Stimulated activated CD4-positive, alpha-beta T cell treated with anti-CD3 and anti-CD28 coated beads, TNF-alpha, amount 100 ng/mL, for 4 hours (primary cell): ENCODE measurements at places on chromosomes 16 and 17.

DNA sequence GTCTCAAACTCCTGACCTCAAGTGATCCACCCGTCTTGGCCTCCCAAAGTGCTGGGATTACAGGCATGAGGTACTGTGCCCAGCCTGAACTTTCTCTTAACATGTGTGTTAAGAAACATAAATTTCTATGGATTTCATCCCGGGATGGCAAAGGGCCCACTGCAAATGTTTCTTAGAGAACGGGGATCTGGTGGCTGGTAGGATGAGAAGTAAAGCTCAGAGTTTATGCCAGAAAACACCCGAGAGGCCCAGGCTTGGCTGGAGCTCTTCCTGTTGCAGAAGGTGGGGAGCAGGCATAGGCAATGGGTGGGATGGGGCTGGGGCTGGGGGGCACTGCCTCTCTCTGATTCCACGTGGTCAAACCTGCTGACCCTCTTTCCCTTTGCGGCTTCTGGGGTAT is 5.6 kb upstream of the CARHSP1 start:
- no peak for DNase-seq

GRCh38 chr17:8997994-8998628 is 23.2 kb upstream of the NTN1 start:
- DNase-seq: peak; percentile 57

- DNase-seq: no peak
Observed at GRCh38 chr16:63998-64913, 8.2 kb downstream of the RHBDF1 start.

- no peak for DNase-seq
Observed at GRCh38 chr16:84911486-84912216, 91.9 kb downstream of the CRISPLD2 start.

DNA sequence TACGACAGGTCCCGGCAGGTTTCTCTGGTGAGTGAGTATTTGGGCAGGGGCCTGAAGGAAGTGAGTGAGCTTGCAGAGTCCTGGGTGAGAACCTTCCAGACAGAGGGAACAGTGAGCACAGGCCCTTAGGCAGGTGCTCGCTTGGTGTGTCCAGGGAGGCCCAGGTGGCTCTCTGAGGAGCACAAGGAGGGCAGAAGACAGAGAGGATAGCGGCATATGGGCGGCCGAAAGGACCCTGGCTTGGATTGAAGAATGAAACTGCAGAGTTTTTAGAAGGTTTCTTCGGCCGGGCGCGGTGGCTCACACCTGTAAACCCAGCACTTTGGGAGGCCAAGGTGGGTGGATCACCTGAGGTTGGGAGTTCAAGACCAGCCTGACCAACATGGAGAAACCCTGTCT is 6.7 kb downstream of the DRG2 start:
- DNase-seq: no peak

DNA sequence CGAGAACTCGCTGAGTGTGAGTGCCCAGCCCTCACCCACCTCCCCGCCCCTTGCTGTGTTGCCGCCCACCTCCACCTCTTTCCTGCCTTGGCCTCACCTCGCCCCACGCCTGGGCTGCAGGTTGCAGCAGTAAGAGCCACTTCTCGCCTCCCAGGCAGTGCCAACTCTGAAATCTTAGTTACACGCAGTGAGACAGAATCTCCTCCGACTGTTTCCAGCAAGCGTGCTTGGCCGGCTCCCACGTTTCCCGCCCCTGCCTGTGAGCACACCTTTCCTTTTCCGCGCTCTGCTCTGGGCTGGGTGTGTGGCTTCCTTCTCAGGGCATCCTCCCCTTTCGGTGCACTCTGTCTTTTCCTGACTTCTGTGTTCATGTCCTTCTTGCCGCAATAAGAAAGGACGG is 5.7 kb downstream of the ENGASE start:
- DNase-seq: no peak

- DNase-seq: no peak
Observed at GRCh38 chr17:60403962-60404361, 12.0 kb upstream of the USP32 start.

- DNase-seq: no peak
Observed at GRCh38 chr17:36616061-36617029, 15.0 kb downstream of the MRM1 start.

DNA sequence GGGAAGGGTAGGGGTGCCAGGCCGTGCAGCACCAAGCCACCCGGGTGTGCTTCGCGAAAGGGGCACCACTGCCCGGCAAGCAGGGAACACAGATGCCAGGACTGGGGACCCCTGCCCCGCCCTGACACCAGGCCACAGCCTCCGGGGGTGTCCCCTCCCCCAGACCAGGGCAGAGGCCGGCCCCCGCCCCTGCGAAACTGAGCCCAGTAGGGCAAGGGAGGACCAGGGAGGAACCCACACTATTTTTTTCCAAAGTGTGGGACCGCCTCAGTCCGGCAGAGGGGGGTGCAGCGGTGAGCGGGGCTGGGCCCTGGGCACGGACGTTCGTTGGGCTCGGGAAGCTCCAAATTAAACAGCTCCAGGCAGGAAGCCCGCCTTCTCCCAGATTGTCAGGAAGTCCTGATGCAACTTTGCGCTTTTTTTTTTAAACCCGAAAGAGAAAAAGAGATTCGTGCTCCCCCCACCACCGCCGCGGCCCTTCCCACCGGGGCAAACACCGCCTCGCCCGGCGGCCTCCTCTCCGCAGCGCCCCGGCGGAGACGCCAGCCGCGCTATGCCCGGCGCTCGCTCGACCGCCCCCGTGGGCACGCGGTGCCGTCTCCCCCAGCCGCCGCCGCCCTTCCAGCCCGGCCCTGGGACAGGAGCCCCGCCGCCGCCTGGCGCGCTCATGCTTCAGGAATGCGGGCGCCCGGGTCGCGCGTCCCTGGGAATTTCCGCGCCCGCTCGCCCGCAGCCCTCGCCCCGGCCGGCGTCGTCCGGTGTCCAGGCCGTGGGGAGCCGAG is 755 bp downstream of the PIEZO1 start:
- no peak for DNase-seq

GRCh38 chr17:78368348-78368747 is 8.5 kb upstream of the SOCS3 start:
- DNase-seq: no peak

GRCh38 chr17:40678902-40679522 is 14.0 kb upstream of the KRT222 start:
- DNase-seq: no peak

DNA sequence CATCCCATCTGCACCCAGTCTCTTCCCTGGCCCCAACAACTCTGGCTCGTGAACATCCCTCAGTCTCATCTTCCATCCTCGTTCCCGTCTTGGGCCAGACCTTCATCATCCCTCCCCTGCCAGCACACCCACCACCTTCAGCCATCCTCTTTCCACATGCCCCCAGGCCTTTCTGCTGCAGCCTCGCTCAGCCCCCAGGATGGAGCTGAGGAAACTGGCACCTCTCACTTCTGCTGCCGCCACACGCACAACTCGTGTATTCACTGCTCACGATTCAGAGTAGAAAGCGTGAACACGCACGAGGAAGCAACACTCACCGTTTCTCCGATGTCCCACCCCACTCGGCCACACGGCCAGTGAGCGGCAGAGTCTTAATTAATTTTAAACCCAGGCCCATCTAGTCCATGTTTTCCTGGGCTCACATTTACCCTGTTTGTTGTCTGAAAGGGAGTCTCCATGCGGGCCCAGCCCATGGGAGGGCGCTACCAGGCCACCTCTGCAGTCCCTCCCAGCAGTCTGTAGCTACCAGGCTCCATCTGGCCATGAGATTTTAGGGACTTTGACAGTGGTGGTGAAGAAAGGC is 12.5 kb downstream of the C16orf90 start:
- DNase-seq: no peak

GRCh38 chr17:72342627-72343527 is 222.1 kb downstream of the SOX9 start:
- no peak for DNase-seq

DNA sequence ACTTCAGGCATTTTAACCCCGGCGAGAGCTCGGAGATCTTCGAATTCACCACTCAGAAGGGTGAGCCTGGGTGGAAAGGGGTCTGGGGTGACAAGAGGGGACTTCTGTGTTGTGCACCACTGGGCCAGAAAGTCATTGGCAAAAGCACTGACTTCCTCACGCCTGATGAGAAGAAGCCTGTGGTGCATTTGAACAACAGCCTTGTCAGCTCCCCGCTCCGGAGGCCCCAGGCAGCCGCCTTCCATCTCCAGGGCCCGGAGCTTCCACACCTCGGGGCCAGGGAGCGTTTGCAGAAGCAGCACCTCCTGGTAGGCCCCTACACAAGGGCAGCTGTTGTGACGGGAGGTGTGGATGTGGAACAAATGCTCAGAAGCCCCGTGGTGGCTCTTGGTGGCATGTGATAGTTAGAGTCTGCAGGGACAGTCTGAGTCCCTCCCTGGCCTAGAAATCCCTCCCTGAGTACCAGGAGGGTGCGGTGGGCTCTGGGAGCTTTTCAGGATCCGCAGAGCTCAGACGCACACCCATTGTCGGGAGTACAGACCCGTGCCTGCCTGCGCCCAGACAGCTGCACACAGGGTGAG is 9.7 kb downstream of the CACNG1 start:
- DNase-seq: no peak

- no peak for DNase-seq
Observed at GRCh38 chr16:75198135-75198600, 8.8 kb downstream of the CTRB2 start.

DNA sequence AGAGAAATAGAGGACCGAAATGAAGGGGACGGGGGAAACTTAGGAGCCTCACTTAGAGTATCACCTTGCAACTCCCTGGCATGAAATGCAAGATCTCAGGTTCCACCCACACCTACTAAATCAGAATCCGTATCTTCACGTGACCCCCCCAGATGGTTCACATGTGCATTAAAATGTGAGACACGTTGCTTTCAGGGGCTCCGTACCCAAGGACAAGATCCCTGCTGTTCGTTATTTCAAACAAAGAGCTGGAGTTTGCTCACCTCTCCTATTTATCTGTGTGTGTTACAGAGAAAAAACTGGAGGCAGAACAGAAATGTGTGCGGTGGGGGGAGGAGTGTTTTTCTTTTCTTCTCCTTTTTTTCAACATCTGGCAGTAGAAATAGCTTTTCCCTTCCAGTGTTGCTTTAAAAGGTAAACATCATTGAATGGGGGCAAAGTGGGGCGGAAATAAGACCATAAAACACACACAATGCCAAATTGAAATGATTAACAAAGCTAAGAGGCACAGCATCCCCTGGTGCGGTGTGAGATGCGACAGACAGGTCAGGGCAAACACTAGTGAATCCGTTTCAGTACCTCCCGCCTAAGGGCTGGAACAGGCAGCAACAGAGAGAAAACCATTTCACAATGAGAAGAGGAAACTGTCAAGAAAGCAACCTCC is 145.4 kb downstream of the SOX9 start:
- no peak for DNase-seq

DNA sequence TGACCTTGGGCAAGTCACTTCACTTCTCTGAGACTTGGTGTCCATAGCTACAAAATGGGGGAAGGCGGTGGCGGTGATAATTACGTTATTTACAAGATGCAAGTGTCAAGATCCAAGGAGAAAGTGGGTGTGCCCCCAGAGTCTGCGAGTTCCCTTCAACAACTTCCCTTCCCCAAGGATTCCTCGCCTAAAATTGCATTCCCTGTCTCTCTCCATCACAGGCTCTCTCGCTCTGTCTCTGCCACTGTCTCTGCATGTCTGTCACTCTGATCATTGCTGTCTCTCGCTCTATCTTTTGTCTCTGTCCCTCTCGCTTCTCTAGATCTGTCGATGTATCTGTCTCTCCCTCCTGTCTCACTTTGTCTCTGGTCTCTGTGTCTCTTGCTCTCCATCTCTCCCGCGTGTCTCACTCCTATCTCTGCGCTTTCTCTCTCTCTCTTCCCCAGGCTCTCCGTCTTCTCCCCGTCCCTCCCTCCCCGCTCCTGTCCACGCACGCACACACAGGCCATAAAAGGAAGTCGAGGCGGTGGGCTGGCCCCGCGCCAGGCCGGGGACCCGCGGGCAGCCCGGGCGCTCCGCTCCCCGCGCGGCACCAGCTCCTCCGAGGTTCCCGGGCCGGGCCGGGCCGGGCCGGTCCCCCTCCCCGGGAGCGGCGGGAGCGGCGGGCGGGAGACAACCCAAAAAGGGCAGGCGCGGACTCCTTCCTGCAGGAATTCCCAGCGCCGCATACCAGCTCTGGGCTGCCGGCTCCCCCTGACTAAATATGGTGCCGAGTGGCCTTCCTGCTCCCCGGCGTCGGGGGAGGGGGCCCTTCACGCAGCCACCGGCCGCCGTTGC is 1.1 kb upstream of the MYH11 start:
- DNase-seq: no peak

- DNase-seq: no peak
Observed at GRCh38 chr16:3534126-3534525, 33.3 kb downstream of the CLUAP1 start.
